ENCODE measurements at places on chromosomes 1 and 21. TPM values are rescaled to one million over a fixed set of nuclear protein-coding genes. Genes with fewer than 3 reads are reported as not detected.

- DNase-seq: no peak
Observed at GRCh38 chr1:73604211-73604610, 593.8 kb downstream of the LRRIQ3 start.

GRCh38 chr21:43816611-43817071 lies 27.3 kb downstream of the RRP1 start:
- DNase-seq: no peak

DNA sequence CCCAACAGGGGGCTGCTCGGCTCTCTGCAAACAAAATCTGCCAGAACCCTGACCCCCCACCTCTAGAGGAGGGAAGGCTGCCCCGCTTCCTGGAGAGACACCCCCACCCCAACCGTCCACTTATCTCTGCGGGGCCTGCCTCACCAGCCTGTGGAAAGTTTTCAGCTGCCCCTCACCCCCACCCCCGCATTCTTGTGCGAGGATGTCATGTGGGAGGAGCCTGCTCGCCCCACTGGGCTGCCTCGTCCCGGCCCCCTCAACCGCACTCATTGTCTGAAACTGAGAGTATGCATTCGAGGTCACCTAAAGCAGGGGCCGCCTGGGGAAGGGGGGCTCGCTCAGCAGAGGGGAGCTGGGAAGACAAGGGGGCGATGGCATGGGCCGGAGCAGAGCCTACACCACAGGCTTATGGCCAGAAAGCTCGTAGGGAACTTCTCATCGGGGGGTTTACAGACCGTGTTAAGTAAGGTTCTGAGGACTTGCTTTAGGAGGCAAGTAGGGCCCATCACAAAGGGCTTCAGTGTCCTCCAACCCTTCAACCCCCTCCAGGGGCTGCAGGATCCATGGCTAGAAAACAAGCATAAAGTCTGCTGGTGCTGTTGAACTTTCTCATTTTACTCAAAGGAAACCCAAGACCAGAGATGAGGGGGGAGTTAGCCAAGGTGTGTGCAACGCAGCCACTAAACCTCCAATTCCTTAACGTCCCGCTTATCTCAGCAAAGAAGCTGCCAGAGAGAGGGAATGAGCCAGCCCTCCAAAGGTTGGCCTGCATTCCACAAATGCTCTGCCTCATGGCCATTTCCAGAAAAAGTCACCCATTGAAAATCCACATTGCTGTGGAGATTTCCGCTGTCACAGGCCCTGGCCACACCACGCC lies 9.4 kb downstream of the EPHA2 start:
- DNase-seq: peak; percentile 85

DNA sequence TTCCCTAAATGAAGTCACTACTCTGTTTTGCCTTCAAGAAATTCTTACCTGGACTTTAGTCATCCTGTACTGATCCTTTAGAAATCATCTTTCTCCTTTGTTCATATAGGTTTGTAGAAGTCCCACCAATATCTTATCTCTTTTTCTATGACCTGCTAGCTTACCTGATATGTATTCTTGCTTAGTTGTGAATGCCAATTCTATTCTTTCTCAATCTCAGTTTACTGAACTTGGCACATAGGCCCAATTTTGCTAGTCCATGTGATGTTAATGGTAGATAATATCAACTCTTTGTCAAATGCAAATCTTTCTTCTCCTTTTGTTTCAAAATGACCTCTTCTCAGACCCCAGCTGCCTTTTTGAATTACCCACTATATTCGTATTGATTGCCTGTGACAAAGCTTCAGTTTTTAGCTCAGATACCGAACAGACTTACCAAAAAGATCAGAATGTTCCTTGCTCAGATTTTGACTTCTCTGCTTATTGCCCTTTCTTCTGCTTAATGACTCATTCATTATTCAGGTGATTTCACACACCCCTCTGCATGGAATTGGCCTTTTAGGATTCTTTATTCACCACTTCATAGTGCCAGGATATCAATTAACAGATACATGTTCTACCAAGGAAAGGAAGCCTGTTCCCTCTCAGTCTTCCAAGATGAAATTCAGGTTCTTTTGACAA lies 20.6 kb downstream of the IPO9 start:
- no peak for DNase-seq

GRCh38 chr21:38917043-38917774 lies 111.5 kb downstream of the ETS2 start:
- no peak for DNase-seq

QSOX1 gene
- polyA plus RNA-seq: 26.5 TPM

C1orf167 gene
- polyA plus RNA-seq: 7.2 TPM

DNA sequence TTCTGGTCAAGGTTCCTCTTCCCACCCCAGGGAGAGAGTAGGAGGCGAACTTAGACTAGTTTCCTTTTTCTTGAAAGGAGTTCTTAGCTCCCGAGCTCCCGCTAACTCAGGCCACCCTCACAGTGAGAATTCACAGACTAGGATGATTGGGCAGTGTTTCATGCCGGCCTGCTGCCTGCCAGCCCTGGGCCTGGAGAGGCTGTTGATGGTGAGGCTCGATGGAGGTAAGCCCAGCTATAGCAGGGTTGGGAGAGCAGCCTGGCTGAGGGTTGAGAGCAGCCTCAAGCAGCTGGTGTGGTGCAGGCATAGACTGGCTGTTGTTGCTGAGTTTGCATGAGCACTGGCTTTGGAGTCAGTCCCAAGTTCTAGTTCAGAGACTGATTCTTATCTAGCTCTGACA lies 274.4 kb downstream of the MATN1 start:
- no peak for DNase-seq

DNA sequence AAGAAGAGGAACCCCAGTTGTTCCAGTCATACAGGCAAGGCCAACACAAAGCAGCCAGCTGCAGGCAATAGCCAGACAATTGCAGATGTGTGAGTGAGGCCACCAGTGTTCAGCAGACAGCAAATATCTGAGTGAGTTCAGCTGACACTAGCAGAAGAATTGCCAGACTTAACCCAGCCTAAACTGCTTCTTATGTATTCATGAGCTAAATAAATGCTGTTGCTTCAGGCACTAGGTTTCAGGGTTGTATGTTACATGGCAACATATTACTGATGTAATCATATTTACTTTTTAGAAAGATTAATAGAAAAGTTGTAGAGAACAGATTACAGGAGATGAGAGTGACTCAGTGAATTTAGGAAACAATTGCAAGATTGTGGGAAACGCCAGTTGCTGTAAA lies 129.8 kb upstream of the CHODL start:
- DNase-seq: peak; percentile 45

CASQ1 gene
- 912 TPM for polyA plus RNA-seq

STUM gene
- 20.5 TPM for polyA plus RNA-seq

DNA sequence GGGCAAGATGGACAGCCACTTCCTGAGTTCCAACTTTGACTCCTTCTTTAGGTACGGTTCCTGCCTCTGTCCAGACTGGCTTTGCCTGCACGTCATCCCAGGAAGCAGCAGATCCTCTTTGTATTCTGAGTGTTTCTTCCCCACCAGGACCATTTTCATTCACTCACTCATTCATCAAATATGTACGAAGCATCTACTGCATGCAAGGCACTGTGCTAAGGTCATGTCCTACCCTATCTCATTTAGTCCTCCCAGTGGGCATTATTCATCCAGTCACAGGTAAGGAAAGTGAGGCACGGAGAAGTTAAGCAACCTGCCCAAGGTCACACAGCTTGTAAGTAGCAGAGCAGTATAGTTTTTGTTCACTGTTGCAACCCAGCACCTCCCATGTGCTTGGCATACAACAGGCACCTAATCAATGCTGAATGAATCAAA lies 13.9 kb downstream of the CRYBG2 start:
- no peak for DNase-seq

GRCh38 chr21:30882866-30883597 lies 1.7 kb upstream of the KRTAP11-1 start:
- no peak for DNase-seq

FMO3 gene
- polyA plus RNA-seq: 0.35 TPM

GRCh38 chr1:18582890-18583289 lies 47.8 kb upstream of the PAX7 start:
- DNase-seq: no peak

- DNase-seq: no peak
Observed at GRCh38 chr21:32887026-32887425, 115.5 kb upstream of the PAXBP1 start.

DNA sequence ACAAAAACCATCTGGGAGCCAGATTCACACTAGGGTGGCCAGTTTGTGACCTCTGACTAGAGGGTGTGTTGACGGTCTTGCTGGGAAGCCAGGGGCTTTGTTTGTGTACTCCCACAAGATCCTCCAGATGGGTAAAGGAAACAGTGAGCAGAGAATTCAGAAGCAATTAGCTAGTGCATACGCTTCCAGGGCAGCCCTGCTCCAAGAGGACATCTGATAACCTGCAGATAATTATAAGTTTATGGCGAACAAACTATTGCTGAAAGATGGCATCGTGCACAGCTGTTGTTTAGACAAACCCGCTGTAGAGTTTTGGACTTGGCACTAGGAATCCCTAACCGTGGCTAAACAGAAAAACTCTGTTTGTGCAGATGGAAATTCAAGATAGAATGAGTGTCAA lies 326.4 kb downstream of the TGFB2 start:
- DNase-seq: peak; percentile 29

DNA sequence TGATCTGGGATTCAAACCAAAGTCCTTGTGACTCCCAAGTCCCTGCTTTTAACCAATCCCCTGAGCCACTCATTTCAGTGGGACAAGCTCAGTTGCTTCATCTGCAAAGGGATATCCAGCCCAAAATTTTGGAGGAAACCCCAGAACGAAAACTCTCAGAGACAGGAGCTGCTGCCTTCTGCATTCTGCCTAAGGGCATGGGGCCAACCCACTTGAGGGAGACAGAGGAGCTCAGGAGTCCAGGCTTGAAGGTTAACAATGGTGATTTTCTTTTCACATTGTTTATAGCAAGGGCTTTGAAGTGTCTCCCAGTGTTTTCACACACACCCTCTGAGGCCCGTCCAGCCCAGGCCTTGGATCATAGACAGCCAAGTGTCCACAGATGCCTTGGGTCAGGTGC lies 148.1 kb upstream of the CTTNBP2NL start:
- no peak for DNase-seq

CAMK1G gene
- polyA plus RNA-seq: not detected

SPRR3 gene
- not detected for polyA plus RNA-seq

DNA sequence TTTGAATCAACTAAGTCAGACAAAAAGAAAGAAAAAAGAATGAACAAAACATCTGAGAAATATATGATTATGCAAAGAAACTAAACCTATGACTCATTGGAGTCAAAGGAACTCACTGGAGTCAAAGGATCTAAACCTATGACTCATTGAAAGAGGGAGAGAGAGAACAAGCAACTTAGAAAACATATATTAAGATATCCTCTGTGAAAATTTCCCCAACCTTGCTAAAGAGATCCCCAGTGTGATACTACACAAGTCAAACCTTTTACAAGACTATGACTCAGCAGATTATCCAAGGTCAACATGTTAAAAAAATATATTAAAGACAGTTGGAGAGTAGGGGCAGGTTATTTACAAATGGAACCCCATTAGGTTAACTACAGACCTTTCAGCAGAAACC lies 1538.3 kb downstream of the NCAM2 start:
- no peak for DNase-seq

LCE2B gene
- not detected for polyA plus RNA-seq

- DNase-seq: peak; percentile 6
Observed at GRCh38 chr1:212062832-212063438, 27.4 kb downstream of the DTL start.

GRCh38 chr1:153567621-153568366 lies 2.1 kb upstream of the S100A2 start:
- DNase-seq: no peak

ARPC5 gene
- polyA plus RNA-seq: 76.7 TPM

TMEM51 gene
- 11.4 TPM for polyA plus RNA-seq

DNA sequence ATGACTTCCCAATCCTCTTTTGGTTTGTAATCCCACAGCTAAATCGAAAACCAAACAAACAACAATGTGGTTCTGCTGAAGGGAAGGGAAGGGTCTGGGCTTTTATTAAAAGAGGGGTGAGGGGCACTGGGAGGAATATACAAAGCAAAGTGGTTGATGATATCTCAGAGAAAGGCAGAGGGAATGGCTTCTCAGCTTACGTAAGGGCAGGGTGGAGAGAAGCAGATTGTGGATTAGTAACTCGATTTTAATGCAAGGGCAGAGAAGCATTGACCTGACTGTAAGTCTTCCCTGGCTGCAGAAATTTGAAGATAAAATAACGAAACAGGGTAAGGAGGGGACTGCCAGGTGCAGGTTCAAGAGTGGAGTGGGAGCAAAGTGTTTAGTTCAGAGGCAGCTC lies 438.2 kb upstream of the LRRC7 start:
- DNase-seq: no peak

GRCh38 chr1:245987219-245987545 lies 519.9 kb downstream of the SMYD3 start:
- no peak for DNase-seq

KIF21B gene
- 1.1 TPM for polyA plus RNA-seq

DNA sequence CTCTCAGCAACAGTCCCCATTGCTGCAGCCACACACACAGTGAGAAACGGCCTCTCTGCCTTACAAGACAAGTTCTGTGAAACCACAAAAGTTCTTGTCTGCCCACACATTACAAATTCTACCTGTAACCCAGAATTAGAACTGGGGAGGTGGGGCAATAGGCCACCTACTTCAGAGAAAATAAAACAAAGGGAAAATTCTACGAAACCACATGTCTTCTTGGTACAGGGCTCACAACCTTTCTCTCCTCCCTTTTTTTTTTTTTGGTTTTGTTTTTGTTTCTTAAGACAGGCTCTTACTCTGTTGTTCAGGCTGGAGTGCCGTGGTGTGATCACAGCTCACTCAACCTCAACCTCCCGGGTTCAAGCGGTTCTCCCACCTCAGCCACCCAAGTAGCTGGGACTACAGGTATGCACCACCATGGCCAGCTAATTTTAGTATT lies 30.2 kb downstream of the LPAR3 start:
- no peak for DNase-seq

DNA sequence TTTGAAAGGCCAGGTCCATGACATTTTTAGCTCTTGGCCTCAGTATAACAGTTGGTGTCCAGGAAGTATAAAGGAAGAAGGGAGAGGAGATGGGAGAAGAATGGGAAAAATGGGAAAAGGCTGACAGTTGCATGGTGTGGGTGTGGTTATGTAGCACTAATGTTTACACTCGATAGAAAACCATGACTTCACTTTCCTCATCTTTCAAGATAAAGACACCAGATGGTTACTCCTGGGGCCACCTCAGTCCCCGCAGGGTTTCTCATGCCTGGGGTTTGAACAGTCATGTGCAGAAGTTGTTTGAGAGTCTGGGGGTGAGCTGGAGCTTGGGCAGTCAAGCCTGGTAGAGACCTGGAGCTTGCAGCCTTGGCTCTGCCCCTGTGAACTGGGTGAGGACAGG lies 7.9 kb downstream of the PGBD2 start:
- no peak for DNase-seq

DNA sequence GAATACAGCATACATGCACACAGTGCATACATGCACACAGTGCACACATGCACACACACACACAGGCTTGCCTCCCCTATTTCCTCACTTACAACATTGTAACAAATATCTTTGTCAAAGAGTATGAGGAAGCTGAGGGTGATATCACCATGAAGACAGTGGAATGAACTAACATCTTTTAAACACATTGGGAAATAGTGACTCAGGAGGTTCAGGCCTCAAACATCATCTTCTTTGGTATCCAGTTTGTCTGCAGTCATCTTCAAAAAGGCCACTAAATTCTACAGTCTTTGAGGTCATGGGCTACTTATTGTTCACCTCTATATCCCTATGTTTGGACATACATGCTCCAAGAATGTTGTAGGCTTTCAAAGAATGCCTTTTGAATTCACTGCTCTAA lies 2.1 kb upstream of the LCE2B start:
- no peak for DNase-seq

- DNase-seq: no peak
Observed at GRCh38 chr1:88726697-88727096, 42.6 kb downstream of the PKN2 start.

- peak; percentile 27 for DNase-seq
Observed at GRCh38 chr1:18160290-18160942, 52.8 kb downstream of the IGSF21 start.

Data from hindlimb muscle (tissue), 1 donor.